ENCODE measurements at places on chromosomes 11 and 22.
A peak's percentile ranks its signal among the peaks of the same experiment; 100 is the strongest.

DNA sequence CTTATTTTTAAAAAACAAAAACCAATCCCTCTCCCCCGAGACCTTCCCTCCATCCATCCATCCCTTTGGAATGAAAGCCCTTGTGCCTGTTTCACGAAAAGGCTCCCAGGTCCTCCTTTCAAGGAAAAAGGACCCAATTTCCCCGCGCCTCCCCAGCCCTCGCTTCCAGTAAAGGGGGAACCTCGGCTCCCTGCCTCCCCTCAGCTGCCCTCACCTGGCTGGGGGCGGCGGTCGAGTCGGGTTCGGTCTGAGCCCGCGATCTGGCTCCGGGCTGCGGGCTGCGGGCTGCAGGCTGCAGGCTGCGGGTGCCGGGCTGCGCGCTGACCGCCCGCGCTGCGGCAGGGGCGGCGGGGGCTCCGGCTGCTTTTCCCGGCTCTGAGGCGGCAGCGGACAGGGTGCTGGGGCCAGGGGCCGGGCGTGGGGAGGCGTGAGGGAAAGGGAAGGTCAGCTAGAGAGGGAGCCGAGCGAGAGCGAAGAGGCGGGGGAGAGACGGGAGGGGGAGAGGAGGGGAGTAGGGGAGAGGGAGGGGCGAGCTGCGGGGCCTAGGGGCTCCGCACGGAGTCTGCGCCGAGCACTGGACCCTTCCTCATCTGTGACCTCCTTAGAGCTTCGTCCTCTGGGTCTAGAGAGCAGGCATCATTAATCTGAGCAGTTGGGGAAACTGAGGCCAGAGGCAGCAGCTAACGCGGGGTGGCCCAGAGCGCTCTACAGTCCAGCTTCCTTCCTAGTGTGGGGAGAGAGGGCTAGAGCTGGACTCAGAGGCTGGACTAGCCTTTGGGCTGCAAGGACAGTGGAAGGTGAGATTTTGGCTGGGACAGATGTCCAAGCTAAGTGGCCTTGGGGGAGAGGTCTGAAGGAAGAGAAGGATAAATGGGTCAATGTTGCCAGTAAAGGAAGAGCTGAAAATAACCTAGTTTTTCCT is at the start of gene C1QTNF4:
TSS of gene C1QTNF4 (minus strand) at position 478 of the 922 bp plus-strand sequence. CDS start 3,601 bp downstream, outside the sequence.
- no peak for DNase-seq

GRCh38 chr11:3108183-3108721 is 51.0 kb upstream of the CARS1 start:
- no peak for DNase-seq

GRCh38 chr11:11978792-11979487 is 29.5 kb downstream of the DKK3 start:
- no peak for DNase-seq

GRCh38 chr22:44632541-44633396 is 69.2 kb upstream of the PRR5 start:
- no peak for DNase-seq

DNA sequence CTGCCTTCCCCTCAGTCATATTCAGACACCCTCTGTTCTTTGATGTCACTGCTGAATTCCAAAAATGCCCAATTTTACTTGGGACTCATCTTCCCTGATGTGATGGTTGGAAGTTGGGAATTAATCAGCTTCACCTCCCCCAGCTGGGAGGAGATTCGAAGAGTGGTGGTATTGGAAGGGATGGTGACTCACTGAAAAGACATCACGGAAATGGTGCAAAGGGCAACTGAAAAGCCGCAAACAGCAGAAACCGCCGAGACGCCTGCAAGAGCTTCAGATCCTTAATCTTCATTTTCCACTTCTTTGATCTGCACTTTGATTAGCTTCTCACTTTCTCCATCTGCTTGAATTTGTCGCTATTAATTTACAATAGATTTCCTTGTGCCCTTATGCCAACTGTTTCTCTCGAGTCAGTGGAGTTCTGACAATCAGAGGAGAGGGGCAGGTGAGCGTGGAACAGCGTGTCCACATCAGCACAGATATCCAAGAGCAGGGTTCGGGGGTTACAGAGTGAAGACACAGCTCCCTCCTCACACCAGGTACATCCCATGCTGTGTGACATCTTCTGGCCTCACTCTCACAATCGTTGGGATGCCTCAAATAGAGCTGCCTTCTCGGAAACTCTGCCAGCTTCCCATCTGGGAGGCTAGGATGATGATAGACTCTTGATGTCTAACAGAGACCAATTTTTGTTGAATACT is 325.4 kb downstream of the BRD1 start:
- DNase-seq: no peak

- no peak for DNase-seq
Observed at GRCh38 chr11:36162883-36163434, 126.3 kb downstream of the COMMD9 start.

GRCh38 chr11:74265256-74265655 is 46.2 kb downstream of the P4HA3 start:
- no peak for DNase-seq

DNA sequence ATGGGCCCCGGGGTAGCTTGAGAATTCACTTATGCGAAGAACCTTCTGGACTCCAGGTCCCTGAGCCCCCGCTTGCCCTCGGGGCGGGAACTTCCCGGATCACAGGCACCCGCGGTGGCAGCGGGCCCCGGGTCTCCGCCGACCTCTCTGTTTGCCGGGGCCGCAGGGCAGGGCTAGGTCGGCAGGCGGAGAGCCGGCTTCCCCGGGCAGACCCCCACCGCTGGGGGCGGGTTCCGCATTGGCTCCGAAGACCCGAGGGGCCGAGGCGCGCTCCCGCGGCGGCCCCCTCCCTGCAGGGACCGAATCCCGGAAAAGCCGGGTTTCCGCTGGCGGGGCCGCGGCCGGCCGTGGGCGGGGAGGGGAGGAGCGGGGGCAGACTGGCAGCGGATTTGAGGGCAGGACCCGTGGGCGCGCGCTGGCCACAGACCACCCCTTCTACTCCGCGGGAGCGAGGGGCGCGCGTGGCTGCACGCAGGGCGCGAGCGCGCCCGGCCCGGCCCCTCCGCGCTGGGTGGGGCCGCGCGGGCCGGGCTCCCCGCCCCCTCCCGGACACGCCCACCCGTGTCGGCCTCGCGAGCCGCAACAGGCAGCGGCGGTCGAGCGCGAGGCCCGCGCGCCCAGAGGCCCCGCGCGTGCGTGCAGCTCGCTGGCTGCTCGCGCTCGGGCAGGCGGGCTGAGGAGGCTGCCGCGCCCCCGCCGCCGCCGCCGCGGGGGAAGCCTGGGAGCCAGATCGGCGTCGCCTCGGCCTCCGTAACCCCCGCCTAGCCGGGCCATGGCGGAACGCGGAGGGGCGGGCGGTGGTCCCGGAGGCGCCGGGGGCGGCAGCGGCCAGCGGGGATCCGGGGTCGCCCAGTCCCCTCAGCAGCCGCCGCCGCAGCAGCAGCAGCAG is at the start of gene PACS1:
TSS of gene PACS1 (plus strand) at position 558 of the 889 bp plus-strand sequence. CDS start at position 773, 215 bp downstream.
- DNase-seq: peak; percentile 48

- peak; percentile 46 for DNase-seq
Observed at GRCh38 chr11:124717786-124718651, 21.7 kb upstream of the NRGN start.

DNA sequence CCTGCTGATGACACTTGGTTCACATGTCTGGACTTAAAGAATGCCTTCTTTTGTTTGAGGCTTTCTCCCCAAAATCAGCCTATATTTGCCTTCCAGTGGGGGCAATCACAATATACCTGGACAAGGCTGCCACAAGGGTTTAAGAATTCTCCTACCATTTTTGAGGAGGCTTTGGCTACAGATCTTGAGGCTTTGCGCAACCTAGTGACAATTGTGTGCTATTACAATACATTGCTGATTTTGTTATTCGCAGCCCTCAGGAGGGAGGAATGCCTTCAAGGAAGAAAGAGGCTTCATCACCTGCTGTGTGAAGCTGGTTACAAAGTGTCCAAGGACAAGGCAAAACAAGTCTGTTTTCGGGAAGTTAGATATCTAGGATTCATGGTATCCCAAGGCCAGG is 50.8 kb upstream of the OR4C15 start:
- DNase-seq: no peak

DNA sequence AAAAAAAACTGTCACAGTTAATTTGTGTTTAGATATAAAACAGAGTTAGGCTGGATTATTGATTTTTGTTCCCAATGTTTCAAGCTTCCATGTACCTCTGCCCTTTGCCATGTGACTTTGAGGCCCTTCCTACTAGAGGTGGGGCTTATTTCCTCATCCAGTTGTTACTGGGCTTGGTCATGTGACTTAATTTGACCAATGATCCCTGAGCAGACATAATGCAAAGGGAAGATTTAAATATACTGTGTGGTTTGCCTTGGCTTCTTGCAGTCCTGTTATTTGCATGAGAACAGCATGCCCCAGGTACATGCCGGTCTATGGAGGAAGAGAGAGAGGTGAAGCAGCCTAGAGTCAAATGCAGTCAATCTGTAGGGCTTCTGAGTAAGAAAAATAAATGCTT is 347.0 kb downstream of the MIAT start:
- DNase-seq: no peak

DNA sequence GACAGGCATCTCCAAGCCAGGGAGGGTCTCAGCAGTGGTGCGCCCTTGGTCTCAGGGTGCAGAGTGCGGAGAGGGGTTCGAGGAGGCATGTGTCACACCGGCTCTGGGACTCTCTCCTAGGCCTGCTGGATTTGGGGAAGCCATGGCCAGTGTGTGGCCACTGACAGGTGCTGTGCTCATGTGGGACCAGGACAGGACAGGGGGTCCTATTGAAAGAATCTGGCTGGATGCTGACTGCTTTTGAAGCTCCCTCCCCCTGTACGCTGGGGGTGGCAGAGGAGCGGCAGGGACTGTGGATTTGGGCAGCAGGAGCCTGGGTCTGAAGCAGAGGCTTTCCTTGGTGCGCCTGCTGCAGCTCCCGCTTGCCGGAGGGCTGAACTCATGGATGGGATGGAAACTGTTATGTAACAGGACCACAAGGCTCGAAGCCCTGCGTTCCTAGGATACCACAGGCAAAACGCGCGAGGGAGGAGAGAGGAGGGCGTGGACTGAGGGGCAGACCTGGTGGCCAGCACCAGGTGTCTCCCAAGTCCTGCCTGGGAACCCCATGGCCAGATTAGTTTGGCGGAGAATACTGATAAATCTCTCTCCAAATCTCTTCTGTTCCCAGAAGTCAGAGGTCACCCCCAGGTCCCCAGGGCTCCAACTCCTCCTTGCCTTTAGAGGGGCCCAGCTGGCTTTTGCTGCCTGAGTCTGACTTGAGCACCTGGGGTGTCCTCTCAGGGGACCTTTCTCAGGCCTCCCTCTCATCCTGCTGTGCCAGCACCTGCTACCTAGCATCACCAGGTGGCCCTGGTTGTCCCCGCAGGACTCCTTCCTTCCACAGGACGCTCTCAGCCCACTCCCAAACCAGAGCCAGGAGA is 13.8 kb upstream of the TEF start:
- DNase-seq: peak; percentile 20

DNA sequence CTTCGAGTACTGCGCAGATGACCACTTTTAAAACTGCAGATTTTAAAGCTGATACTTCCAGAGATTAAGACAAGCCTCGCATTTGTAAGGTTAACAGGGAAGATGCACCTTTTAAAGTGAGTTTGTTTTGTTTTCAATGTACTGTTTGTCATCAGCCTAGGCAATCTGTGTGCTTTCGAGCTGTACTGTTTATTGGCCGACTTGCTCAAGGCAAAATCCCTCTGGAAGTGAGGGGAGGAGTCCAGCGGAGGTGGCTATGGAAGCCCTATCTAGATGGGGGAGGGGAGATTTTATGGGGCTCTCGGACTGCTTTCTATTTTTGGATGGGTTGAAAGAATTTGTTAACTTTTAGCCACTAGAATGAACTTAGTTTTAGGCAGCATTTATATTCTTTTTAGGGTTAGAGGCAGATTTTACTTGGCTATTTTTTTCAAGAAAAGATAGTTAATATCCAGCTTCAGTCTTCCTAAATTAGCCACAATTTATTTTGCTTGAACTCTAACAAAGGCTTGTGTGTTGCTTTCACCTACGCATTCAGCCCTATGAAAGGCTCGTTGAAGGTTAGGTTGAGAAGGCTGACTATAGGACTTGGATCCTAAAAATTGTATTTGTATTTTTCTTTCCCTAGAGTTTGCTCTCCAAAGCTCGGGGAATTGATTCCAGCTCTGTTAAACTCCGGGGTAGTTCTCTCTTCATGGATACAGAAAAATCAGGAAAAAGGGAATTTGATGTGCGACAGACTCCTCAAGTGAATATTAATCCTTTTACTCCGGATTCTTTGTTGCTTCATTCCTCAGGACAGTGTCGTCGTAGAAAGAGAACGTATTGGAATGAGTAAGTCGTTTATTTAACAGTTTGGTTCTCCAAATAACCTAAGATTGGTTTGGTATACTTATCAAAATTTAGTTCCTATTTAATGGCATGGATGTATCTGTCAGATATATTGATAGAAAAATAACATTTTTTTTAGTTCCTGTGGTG is 2.1 kb downstream of the WEE1 start:
- peak; percentile 86 for DNase-seq

DNA sequence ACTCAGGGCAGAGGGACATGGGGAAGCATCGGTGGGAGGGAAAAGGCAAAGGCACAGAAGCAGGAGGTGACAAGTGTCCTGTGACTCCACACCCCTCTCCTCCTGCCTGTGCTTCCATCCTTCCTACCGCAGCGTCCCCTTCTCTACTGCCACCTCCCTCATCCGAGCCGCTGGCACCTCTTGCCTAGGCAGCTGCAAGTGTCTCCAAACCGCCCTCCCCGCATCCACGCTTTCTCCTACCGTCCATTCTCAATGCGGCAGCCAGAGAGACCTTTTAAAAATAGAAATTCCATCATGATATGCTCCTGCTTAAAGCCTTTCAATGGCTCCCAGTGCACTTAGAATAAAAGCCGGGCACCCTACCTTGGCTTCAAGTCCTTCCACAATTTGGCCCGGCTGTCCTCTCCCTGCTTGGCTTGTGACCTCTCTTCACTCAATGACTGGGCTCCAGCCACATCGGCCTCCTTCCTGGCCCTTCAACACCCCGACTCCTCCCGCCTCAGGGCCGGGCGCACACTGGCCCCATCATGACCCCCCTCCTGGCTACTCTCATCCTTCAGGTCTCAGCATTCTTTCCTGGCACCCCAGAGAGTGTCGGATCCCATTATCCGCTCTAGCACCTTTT is 16.5 kb downstream of the LRRC10B start:
- no peak for DNase-seq

DNA sequence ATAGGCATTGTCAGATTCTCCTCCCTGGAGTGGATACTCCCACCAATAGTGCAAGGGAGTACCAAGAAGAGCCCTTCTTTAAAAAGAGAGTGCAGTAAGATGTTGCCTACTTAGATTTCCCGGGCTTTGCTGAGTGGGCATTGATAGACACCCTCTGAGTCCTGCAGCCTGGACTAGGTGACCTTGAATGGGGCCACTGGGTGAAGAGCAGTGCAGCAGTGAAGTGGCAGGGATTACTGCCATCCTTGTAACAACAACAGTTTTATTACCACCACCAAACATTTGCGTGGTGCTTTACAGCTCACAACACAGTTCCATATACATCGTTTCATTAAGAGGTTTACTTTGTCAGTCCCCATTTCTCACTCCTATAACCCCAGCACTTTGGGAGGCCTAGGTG is 59.4 kb downstream of the MICAL2 start:
- DNase-seq: no peak

GRCh38 chr11:116071241-116071640 is 567.0 kb upstream of the CADM1 start:
- DNase-seq: no peak

DNA sequence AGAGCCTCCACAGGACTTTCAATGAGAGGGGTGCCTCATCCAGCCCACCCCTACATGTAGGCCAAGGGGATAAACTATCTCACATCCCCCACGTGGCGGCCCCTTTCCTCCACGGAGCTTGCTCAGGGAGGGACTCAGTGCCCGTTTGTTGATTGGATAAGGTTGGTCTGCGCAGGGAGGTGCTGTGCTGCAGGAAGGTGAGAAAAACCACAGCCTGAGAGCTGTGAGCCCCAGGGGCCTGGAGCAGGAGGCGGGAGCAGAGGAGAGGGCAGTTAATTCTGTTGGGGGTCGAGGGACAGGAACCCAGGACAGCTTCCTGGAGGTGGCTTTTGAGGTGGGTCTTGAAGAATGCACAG is 31.9 kb upstream of the ATXN10 start:
- no peak for DNase-seq

GRCh38 chr11:45673441-45673840 is 8.0 kb upstream of the CHST1 start:
- no peak for DNase-seq
